ENCODE measurements at places on chromosomes 3 and 15.

- no peak for DNase-seq
Measured at GRCh38 chr3:16480861-16481545, 32.5 kb downstream of the RFTN1 start.

DNA sequence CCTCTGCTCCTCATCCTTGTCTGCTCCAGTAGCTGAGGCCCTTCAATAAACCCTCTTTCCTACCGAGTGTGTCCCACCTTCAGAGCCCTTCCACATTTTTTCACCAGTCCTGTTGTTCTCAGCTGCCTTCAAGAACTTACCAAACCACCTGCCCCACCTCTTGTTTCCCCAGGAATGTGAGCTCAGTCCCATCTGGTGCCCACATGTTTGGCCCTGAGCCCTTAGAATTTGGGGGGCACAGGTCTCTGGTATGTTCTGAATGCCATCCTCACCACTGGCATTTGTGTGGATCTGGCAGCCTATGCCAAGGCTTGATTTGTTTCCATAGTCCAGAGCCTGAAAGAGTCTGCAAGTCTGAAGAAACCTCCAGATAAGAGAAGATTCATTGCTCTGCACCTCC, 315.2 kb upstream of the PPP2R3A start:
- DNase-seq = no peak

- DNase-seq = no peak
Measured at GRCh38 chr3:154169796-154170110, 48.6 kb downstream of the ARHGEF26 start.

- DNase-seq = no peak
Measured at GRCh38 chr3:197802779-197803459, 11.9 kb downstream of the LRCH3 start.

DNA sequence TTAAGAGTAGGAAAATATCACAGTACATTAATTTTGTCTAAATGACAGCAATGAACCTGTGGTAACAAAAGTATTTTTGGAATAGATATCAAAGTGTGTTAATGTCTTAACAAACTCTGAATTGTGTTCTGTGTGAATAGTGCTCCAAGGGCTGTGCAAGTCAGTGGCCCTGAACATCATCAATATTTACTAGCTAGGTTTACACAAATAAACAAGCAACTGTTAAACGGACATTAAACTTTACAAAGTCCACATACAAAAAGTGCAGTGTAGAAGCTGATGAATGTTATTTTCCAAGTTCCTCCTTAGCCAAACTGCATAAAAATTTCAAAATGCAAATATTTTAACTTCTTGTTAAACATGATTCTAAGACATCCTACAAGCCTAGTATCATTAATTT, 2.1 kb upstream of the GTF2A2 start:
- no peak for DNase-seq

GRCh38 chr3:18124501-18124900, 300.6 kb downstream of the SATB1 start:
- DNase-seq = no peak

GRCh38 chr3:88046766-88047165, 12.0 kb downstream of the CGGBP1 start:
- no peak for DNase-seq

GRCh38 chr3:52429779-52430415, 15.0 kb downstream of the SEMA3G start:
- DNase-seq = no peak

DNA sequence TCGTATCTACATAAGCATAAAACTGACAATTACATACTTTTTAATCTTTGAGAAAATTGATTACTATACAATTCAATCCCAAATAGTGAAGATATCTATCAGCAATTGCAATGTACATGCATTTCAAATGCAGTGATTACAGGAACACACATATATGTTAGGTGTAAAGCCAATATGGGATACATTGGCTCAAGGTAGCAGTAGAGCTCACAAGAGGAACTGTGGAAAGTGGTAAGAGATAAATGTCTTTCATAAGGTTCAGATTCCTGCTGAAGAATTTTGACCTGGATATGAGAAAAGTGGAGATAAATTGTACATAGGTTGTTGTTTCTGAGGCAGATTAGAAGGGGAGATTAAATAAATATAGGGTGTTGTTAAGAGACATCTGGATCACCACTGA, 1280.5 kb downstream of the OTOL1 start:
- no peak for DNase-seq

DNA sequence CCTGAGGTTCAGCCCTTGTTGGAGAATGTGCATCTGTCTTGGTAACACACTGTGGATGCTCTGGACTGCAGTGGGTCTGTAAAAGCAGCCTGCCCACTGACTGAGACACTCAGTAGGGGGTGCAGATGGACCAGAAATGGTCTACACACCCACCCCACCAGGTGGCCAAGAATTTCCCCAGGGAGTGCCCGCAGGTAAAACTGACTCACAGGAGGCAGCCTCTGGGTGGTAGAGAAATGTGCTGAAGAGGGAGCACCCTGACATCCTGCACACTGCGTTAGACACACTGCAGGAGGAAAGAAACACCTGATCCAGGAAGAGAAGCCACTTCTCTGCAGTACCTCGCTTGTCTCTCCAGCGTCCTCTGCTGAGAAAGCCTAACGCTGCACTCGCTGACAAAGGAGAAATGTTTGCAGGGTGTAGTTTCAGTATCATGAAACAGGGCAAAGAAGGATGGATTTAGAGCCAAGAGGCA, 109.5 kb upstream of the ABHD17C start:
- DNase-seq = peak; percentile 37

DNA sequence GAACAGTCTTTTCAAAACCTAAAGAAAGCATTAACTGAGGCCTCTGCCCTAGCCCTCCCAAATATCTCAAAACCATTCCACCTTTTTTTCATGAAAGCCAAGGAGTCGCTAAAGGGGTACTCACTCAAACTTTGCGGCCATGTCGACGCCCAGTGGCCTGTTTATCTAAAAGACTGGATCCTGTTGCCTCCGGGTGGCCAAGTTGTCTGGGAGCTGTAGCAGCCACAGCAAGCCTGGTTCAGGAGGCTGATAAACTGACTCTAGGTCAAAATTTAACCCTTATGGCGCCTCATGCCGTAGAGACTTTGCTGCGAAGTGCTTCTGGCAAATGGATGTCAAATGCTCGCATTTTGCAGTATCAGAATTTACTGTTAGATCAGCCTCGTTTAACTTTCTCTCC, 39.5 kb downstream of the ZBTB11 start:
- no peak for DNase-seq

DNA sequence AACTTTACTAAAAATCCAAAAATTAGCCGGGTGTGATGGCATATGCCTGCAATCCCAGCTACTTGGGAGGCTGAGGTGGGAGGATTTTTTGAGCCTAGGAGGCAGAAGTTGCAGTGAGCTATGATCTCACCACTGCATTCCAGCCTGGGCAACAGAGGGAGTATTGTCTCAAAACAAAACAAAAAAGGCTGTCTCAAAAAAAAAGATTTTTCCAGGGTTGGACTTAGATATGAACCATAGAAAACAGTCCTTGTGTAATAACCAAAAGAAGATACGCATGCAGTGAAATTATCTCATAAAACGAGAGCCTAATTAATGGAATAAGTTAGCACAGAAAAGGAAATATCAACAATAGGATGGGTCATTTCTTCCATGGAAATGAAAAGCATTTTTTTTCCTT, 320.4 kb upstream of the RASGRP1 start:
- no peak for DNase-seq

DNA sequence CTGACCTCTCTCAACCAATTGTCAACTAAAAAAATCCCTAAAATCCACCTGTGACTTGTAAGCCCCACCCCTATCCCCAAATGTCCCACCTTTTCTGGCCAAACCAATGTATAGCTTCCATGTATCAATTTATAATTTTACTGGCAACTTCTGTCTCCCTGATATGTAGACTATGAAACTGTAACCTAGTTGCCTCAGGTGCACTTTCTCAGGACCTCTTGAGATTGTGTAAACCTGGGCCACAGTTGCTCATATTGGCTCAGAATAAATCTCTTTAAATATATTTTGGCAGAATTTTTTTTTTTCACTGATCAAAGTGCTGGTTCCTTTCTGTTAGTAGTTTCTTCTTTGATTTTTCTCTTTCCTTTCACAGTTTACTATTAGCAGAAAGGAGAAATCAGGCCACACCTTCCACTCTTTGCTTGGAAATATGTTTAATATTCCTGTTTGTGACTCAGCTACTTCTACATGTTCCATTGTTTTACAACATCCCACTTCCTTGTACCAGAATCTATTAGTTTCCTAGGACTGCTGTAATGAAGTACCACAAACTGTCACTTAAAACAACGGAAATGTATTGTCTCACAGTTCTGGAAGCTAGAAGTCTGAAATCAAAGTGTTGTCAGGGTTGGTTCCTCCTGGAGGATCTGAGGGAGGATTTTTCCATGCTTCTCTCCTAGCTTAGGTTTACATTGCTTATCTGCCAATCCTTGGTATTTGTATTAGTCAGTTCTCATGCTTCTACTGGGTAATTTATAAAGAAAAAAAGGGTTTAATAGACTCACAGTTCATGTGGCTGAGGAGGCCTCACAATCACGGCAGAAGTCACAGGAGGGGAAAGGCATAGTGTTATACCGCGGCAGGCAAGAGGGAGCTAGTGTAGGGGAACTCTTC, 801.2 kb upstream of the ARPP21 start:
- DNase-seq = no peak

All from WERI-Rb-1 (cell line).